ENCODE measurements at places on chromosomes 12 and 14. TPM values are rescaled to one million over a fixed set of nuclear protein-coding genes. Genes with fewer than 3 reads are reported as not detected.

DNA sequence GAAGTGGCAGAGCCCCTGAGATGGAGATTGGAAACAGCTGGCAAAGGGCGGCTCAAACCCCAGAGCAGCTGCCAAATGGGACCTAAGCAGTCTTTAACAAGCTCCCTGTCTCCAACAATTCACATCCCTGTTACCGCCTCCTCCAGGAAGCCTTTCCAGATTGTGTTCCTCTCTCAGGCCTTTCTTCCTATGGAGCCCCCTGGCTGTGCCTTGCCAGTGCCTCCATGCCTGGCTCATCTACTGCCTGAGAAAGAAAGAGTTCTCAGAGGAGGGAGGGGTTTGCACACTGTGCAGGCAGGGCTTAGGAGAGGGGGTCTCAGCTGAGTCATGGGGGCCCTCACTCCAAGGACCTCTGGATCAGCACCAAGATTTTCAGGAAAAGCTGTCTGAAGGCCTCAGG, 8.8 kb upstream of the KRT74 start:
- no peak for DNase-seq

DNA sequence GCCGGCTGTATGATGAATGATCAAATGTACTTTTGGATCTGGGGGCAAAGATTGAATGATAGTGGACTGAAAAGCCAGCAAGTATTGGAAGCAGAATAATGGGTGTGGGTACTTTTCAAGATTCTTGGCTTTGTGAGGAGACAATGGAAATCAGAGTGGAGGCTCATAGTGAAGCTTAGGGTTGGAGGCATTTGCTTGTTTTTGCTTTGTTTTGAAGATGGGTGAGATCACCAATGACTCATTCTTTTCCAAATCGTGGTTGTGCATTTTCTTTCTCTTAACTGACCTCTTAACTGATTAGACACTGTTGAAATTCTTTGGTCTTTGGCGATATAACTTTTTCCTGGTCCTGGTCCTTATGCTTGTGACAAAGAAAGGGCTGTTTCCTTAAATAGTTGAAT, 54.4 kb downstream of the PELI2 start:
- DNase-seq: no peak

DNA sequence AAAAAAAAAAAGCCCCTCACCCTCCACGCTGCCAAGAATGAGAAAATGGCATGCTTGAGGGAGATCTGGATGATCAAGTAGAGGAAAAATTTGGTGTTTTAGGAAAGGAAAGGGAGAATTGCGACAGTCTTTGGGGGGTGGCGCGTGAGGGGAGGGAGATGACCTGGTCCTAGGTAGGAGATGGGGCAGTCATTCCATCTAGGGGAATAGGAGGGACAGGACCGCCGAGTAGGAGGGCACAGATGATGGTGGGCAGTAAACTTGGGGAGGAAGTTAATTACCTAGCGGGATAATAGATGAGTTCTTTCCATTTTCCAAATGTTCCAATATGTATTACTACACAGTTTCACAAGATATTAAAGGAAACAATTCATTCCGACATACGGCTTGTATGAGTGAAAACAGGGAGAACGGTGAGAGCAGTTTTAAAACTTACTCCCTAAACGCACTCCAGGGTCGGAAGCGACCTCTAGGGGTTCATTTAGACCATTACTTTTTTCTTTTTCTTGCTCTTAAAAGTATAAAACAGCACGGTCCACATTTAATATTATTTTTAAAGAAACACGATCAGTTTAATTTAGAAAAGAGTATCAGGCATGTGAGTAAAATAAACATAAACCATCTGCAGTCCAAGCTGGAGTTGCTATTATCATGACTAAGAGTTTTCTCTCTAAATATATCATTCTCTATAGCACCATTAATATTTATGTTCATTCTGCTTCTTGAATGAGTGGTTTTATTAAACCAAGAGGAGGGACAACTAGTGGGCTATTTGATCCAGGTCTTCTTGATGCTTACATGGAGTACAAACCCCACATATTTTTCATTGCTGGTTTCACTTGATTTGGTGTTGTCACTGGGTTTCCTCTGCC, 3.0 kb upstream of the FNTB start:
- DNase-seq: peak; percentile 31

GRCh38 chr14:89455412-89455811, 38.4 kb upstream of the FOXN3 start:
- DNase-seq: no peak

GRCh38 chr12:42770261-42770660, 180.7 kb upstream of the PRICKLE1 start:
- no peak for DNase-seq

- DNase-seq: no peak
These were observed 7.9 kb downstream of the IFFO1 start for GRCh38 chr12:6547987-6548386.

GRCh38 chr12:112549031-112549430, 130.3 kb downstream of the PTPN11 start:
- DNase-seq: no peak

GRCh38 chr12:63875703-63876102, 31.2 kb downstream of the SRGAP1 start:
- no peak for DNase-seq

- DNase-seq: no peak
These were observed 27.4 kb upstream of the KCNH3 start for GRCh38 chr12:49511410-49511809.

GRCh38 chr12:19893514-19893913, 454.2 kb downstream of the AEBP2 start:
- DNase-seq: no peak

DNA sequence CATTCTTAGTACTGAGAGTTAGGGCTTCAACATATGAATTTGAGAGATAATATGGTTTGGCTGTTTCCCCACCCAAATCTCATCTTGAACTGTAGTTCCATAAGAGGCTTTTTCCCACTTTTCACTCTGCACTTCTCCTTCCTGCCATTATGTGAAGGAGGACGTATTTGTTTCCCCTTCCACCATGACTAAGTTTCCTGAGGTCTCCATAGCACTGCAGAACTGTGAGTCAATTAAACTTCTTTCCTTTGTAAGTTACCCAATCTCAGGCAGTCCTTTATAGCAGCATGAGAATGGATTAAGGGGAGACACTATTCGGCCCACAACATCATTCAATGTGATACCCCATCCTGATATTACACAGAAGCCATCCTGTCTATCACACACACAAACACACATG, 36.8 kb upstream of the ALG10B start:
- DNase-seq: no peak

DNA sequence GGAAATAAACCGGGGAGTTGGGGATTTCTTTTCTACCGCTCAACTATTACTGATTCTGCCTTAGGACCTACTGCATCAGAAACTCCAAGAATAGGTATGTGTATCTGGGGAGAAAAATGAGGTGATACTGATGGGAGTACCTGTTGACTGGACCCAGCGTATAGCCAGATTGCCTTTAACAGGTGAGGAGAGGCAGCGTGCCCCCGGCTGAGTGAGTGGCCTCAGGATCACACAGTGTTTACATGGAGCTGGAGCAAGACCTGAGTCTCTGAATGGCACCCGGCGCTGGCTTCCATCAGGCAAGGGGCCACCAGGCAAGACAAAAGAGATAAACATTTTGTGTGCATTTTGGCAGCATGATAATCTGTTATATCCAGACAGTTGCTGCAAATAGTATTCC, 496.2 kb downstream of the EGLN3 start:
- no peak for DNase-seq

DNA sequence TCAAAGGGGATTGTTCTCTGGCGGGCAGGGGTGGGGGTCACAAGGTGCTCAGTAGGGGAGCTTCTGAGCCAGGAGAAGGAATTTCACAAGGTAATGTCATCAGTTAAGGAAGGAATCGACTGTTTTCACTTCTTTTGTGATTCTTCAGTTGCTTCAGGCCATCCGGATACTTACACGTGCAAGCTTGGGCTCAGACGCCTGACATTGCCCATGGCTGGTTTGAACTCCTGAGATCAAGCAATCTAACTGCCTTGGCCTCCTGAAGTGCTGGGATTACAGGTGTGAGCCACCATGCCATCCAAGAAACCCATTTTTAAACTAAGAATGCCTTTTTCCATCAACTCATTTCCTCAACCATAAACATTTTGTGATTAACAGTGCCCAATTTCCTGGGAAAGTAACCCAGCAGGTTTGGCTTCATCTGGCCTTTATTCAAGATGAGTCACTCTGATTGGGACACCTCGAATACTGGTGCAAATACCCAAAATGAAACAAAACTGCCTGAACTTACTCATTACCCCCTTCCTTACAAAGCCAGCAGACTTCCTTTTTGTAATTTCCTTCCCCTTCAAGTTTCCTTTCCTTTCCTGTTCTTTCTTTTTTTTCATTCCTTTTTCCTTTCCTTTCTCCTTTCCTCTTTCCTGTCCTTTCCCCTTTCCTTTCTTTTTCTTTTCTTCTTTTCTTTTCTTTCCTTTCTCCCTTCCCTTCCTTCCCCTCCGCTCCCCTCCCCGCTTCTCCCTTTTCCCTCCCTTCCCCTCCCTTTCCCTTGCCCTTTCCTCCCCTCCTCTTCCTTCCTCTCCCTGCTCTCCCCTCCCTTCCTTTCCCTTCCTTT, 10.2 kb upstream of the RNASE10 start:
- no peak for DNase-seq

- DNase-seq: no peak
These were observed 29.2 kb upstream of the DCN start for GRCh38 chr12:91211866-91212265.

DNA sequence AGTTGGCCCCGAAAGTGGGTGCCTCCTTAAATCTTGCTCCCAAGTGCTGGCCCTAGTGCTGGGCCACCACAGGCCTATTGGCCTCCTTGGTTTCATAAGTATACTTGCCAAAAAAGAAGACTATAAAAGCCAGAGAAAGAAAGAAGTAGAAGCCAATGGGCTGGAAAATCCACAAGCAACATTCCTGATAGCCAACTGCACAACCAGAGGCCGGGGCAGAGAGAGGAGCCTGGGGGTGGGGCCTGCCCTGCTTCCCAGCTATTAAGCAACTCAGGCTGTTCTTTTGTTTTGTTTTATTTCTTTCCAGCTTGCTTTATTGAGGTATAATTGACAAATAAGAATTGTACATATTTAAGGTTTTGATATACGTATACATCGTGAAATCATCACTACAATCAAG, 177.2 kb upstream of the NTF3 start:
- DNase-seq: no peak

Gene CELA1
- 0.26 TPM for total RNA-seq

Gene SLC17A8
- not detected for total RNA-seq

Gene PUS7L
- 21.8 TPM for total RNA-seq

Gene DPF3
- 0.62 TPM for total RNA-seq

Gene LRTM2
- not detected for total RNA-seq
